ENCODE measurements at places on chromosomes 16 and 17.

DNA sequence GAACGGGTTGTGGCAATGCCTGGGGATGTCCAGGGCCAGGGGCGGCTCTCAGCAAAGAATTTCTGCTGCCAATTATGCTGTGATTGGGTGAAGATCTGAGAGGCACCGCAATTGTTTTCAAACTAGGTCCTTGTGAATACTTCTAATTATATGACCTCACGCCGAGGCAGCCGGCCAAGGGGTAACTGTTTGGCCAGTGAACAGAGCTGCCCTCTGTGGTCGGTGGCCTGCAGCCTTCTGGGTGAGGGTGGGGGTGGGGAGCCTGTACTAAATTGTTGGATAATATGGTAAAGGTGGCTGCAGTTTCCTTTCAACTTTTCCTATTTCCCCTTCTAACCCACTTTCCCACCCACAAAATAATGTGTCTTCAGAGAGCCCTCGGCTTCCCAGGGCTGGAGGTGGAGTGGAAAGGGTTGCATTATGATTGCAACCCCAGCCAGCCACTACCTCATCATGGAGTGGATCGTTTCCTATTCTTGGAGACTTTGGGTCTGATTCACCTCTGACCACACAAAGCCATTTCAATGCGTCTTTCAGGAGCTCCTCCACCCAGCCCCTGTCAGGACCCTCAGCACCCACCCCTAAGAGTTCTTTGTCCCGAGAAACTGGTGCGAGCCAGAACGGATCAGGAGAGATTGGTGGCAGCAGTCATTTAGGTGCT lies 2.0 kb upstream of the DNAI2 start:
- no peak for DNase-seq

DNA sequence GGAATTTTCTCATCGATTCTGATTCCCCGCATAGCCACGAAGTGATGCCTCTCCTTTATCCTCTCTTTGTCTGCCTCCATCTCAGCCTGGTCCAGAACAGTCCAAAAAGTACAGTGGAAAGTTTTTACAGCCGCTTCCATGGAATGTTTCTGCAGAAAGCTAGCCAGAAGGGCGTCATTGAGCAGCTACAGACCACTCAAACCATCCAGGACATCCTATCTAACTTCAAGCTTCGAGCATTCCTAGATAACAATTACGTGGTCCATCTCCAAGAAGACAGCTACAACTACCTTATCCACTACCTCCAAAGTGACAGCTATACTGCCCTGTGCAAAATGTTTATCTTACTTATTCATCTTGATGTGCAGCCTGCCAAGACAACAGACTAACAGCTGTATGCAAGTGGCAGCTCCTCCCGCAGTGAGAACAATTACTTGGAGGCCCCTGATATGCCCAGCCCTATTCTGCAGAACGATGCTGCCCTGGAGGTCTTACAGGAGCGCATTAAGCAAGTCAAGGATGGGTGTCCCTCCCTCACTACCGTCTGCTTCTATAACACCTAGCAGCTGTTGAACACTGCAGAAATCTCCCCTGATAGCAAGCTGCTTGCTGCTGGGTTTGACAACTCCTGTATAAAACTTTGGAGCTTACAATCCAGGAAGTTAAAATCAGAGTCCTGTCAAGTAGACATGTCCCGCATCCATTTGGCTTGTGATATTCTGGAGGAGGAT lies 38.9 kb downstream of the SLFN12L start:
- no peak for DNase-seq

GRCh38 chr16:26567356-26567755 lies 499.4 kb upstream of the C16orf82 start:
- DNase-seq, result no peak

DNA sequence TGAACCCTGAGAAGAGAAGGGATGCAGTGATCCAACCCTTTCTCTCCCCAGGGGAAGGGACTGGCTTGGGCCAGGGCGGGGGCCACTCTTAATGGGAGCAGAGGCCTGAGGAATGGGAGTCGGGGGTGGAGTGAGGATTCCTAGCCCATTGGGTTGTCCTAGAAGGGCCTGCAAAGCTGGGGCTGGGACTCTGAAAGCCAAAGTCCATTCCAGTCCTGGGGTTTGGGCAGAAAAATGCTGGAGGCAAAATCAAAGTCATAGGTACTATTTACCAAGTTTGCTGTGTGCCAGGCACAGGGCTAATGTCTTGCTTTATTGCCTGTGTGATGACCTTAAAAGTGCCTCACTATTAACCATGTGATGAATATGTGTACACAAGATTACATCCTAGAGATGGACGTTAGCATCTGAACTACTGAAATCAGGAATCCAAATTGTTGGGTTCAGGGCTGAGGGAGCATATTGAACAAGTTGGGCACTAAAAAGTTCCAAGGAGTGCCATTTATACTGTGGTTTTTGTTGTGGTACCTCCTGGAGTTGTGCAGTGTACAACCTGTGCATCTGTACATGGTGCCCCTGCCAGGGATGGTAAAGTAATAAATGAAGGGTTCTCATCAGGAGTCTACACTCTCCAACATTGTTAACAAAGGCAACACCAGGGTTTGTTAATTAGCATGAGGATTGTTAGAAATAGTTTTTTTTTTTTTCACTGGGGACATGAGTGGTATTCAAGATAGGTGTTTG lies 84.4 kb upstream of the NKD1 start:
- DNase-seq, result no peak

DNA sequence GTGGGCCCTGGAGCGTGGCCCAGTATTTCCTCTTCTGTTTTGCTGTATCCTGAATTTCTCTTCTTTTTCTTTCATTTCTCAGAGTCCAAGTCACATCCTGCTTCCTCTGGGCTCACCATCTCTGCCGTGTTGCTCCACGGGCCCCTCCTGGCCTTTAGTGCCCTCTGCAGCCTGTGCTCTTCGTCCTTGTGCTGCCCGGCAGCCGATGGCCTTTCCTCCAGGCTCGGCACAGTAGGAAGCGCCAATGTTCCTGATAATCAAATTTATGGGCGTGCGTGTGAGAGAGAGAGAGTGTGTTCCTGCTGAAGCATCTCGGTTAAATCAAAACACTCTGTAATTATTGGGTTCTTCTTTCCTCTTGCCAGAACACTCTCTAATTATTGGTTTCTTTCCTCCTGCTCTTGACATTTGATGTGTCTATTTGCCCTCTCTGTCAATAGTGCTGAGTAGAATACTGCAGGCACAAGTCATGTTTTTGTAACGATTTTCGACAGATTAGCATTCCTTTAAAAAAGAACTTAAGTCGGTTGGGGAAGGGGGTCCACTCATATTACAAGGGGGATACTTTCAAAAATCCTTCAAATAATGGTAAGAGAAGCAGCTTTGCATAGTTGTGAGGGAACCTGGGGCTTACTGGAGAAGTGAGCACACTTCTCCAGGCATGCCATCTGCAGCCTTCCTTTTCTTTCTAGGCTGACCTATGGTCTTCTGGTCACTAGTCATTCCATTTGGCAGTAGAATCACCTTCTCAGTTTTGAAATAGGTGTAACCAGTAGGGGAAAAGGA lies 126.6 kb downstream of the RPTOR start:
- DNase-seq, result no peak

- DNase-seq, result no peak
Measured at GRCh38 chr16:81369888-81370504, 55.2 kb downstream of the GAN start.

DNA sequence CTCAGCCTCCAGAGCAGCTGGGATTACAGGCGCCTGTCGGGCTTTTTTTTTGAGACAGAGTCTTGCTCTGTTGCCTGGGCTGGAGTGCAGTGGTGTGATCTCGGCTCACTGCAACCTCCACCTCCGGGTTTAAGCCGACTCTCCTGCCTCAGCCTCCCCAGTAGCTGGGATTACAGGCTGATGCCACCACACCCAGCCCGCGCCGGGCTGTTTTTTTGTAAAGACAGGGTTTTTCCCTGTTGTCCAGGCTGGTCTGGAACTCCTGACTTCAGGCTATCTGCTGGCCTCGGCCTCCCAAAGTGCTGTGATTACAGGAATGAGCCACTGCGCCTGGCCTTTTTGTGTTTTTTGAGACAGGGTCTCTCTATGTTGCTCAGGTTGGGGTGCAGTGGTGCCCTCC lies 27.4 kb upstream of the SPNS3 start:
- DNase-seq, result no peak

DNA sequence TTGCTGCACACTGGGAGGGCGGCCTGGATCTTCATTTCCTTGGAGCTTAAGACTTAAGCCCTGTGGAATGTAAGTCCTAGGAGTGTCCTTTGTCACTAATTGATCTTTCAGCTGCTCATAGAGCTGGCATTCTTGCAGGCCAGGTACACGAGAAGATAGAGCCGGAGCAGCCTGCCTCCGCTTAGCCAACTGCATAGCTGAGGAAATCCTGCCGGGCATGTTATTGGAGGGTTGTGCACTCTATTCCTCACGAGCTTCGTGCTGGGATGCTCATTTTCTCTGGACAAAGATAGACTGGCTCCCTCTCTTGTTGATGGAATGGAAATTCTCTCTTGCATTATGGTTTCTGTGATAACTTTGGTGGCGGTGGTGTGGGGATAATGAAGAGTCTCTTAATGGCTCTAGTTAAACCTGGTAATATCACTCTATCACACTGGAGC lies 76.9 kb downstream of the RPA1 start:
- no peak for DNase-seq

- no peak for DNase-seq
Measured at GRCh38 chr16:82633964-82634600, 7.3 kb downstream of the CDH13 start.

DNA sequence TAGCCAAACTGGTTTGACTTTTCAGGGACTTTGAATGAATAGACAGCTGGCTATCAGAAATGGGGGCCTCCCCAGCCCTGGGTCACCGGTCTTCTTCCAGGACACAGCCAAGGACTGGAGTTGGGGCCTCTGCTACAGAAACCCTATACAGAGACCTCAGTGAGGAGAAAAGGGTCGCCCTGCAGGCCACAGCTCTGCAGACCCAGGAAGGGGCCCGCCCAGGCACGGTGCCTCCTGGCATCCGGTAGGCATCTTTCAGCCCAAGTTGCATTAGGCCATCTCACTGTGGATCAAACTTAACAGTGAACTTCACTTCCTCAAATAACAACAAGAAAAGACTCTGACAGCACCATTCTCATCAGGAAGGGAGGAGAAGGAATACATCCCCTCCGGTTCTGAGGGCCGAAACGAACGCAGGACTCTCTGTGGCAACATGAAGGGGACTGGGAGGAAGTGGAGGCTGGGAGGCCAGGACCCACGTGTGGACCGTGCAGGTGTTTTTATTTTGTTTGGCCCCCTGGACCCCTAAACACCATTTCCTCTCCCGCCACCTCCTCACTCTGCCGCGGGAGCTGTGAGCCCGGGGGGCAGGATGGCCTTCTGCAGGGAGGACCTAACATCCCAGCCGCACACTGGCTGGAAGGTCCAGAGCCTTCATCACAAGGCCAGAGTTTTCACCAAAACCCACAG lies 7.2 kb downstream of the SLC38A10 start:
- no peak for DNase-seq

- DNase-seq, result no peak
Measured at GRCh38 chr16:22063888-22064467, 28.4 kb upstream of the VWA3A start.

DNA sequence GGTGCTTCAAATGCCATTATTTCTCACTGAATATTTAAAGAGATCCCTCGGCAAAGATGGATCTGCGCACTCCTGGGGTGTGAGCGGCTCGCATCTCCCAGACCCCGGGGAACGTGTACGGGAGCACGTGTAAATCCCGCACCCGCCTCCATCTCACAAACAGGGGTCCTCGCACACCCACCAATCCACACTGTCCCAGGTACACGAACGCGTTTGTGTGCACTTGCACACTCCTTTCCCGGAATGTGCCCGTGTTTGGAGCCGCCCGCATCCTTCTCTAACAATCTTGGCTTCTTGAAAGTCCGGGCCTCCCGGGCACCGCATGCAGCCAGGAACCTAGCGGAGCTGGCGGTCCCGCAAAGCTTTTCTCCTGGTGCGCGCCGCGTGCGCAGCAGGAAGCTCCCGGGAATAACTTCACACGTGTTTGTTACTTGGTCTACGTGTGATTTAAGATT lies 2.5 kb upstream of the SALL1 start:
- DNase-seq, result no peak

- DNase-seq, result no peak
Measured at GRCh38 chr17:36936455-36937000, 747 bp upstream of the LHX1 start.

DNA sequence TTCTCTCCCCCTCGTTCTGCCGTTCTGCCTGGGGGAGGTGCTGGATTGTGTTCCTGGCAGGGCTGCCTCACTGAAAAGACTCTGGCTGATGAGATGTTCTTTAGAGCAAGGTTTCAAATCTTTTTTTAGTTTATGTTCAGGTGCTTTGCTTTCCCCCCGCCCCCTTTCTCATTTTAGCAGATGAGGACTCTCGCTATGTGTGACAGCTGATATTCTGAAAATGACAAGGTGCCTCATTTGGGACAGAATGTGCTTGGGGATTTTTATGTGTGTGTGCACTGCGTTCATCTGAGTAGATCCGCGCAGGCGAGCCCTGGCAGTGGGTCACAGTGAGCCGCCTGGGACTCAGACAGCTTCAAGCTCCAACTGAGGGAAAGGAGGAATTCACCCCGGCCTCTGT lies 205.9 kb downstream of the HS3ST4 start:
- DNase-seq, result no peak

DNA sequence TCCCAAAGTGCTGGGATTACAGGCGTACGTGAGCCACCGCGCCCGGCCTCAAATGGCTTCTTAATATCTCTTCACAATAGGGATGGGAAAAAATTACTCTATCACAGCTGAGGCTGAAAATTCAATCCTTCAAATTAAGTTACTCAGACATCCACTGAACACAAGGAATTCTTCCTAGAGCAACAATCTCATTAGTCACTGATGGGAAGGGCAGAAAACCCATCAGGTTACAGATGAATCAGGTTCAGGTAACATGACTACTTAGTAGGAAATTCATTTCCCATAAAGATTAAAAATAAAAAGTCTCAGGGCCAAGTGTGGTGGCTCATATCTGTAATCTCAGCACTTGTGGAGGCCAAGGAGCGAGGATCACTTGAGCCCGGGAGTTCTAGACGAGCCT lies 42.5 kb upstream of the ABR start:
- DNase-seq, result no peak

GRCh38 chr16:85124636-85125346 lies 12.5 kb upstream of the CIBAR2 start:
- no peak for DNase-seq

DNA sequence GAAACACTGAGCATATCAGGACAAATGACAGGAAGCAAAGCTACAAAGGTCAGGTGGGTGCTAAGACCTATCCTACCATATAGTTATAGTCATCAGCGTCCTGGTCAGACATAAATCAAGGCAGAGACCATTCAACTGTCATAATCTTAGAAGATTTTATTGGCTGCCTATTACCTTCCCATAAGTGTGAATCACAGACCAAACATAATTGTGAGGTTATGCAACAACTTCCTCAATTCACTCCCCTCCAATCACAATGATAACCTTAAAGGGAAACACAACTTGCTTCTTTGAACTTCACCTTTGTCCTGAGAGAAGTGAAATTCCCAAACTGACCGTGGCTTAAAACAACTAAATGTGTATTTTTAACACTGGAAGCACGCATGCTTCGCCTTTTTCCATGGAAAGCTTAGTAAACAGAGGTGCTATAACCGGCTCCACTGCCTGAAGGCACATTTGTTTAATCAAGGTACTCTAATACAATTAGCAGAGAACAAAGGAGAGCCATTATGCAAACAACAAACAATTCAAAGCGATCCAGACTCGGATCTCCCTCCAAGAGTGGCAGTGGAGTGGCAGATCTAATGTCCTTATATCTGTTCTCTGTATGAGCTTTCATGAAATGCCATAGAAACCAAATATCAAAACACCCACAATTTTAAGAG lies 84.9 kb downstream of the TMEM114 start:
- DNase-seq, result no peak

GRCh38 chr17:19510903-19511302 lies 22.8 kb upstream of the SLC47A1 start:
- no peak for DNase-seq

GRCh38 chr16:85545227-85545818 lies 67.8 kb upstream of the GSE1 start:
- no peak for DNase-seq

GRCh38 chr16:51939378-51939871 lies 607.5 kb downstream of the TOX3 start:
- no peak for DNase-seq
